ENCODE measurements at places on chromosomes 12 and 14. TPM values are rescaled to one million over a fixed set of nuclear protein-coding genes. Genes with fewer than 3 reads are reported as not detected.
A peak's percentile ranks its signal among the peaks of the same experiment; 100 is the strongest.

GRCh38 chr12:65825183-65825506, 862 bp downstream of the HMGA2 start:
- DNase-seq, result no peak

DNA sequence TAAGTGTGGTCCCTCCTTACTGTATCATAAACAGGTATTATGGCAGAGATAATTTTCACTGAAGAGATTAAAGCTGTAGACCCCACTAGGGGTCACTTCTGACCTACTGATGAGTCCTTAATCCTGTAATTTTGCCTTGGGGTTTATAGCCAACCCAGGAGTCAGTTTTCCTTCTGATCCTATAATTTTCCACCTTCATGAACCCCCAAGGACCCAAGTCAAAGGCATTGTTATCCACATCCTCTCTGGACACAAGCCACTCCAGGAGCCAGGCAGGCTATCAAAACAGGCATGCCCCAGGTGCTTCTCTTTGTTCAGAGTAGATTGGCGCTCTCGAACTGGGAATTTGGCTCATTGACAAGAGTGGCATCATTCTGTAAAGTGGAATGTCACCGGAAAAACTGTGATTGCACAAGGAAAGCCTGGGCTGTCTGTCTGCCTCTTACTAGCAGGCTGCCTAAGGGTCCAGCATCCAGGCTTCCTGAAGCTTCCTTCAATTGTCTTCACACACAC, 1523.2 kb upstream of the FLRT2 start:
- DNase-seq, result no peak

- no peak for DNase-seq
Observed at GRCh38 chr12:92769124-92769901, 66.5 kb downstream of the PLEKHG7 start.

DNA sequence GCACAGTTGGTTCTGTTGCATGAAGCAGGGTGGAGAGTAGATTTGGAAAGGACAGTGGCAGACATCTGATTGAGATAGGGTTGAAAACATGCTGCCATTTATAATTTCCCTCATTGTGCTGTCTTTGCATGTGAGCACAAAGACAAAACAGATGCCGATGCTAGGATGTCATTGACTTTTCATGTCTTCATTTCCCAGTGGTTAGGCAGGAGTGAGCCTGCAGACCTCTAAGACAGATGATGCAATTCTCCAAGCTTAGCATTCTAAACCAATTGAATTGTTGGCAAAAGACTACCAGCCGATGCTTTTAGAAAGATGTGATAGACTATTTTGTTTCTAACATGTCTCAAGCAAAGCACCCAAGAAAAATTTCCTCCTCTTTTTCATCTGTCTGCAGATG, 37.1 kb upstream of the PELI2 start:
- no peak for DNase-seq

DNA sequence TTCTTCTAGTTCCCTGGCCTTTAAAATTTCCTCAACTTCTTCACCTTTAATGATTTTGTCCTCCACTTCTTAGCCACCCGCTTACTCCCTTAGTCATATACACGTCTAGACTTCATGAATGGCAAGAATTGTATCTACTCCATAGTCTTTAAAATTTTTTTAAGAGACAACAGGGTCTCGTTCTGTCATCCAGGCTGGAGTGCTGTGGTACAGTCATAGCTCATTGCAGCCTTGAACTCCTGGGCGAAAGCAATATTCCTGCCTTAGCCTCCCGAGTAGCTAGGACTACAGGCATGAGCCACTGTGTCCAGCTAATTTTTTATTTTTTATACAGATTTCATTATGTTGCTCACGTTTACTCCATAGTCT, 47.9 kb downstream of the BBS10 start:
- DNase-seq, result no peak

- no peak for DNase-seq
Observed at GRCh38 chr12:6074427-6074826, 50.0 kb downstream of the VWF start.

- DNase-seq, result no peak
Observed at GRCh38 chr14:75452900-75453816, 25.3 kb downstream of the JDP2 start.

- no peak for DNase-seq
Observed at GRCh38 chr14:94685166-94685581, 73.0 kb downstream of the SERPINA3 start.

DNA sequence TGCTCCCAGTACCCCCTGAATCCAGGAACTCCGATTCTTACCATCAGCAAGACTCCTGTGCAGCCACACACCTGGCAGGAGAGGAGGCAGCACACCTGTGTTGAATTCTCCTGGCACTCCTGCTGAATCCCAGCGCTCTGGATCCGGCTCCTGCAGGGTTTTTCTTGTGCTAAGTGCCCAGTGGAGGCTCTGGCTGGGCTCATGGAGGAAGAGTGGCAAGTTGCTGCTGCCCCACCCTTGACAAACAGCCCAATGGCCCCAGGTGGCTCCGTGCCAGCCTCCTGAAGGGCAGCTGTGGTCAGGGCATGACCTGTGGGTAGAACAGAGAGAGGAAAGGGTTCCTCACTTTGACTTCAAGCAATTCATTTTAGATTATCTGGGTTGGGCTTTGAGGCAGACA, 20.0 kb downstream of the CRACR2A start:
- no peak for DNase-seq

- no peak for DNase-seq
Observed at GRCh38 chr14:63248211-63248610, 44.0 kb downstream of the RHOJ start.

DNA sequence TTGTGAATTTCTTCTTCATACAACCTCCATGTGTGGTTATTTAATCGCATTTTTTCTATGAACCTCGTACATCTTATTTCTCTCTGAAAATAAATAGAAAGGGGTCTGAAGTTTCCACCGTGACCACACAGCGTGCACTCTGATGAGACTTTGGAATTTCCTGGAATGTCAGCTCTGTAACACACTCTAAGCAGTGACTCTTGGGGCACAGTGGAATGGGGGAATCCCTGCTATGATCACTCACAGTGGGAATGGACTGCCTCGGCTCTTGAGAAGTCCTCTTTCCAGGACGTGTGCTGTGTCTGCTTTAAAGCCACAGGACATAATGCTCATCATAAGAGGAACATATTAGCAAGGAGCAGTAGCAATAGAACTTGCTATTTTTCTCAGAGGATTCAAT, 416.2 kb downstream of the EGLN3 start:
- no peak for DNase-seq

DNA sequence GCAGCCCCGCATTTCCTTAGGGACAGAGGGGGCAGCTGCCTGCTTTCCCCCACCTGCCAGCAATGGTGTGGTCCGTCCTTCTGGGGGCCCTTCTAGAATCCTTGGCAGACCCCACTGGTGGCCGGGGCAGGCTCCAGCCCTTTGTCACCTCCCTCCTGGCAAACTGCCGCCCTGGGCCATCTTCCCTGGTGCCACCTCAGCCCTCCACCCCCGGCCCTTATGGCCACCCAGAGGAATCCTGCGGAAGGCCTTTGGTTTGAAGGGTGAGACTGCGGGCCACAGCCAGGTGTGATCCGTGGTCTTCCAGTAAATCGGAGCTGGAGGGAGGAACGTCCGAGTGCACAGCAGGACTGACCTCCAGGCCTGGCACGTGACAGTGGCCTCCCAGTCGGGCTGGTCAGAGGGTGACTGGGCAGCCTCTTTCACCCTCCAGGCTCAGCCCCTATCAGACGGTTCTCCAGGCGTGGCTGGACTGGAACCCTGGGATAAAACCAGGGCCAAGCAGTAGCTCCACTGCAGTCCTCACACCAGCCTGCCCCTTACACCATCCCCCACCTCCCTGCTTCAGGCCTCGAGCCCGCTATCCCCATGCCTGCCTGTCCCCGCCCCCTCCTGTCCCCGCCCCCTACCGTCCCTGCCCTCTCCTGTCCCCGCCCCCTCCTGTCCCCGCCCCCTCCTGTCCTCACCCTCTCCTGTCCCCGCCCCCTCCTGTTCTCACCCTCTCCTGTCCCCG, 12.4 kb downstream of the FBRSL1 start:
- DNase-seq, result no peak

- DNase-seq, result no peak
Observed at GRCh38 chr12:56998981-56999380, 7.4 kb downstream of the ZBTB39 start.

DNA sequence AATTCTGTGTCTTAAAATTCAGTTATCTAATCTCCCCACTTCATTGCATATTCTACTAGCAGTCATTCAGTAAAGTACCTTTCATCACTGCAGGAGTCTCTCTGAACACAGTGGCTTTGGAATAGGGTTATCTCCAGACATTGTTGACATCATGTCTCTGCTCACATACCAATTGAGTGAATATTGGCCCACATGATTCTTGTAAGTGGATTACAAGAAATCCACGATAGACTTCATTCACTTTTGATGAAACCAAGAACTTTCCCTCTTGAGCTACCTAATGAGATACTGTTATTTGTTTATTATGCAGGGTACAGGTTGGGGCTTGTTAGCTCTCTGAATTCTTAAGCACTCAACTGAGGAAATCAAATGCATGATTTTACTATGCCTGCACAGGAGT, 284.9 kb downstream of the RAD51B start:
- no peak for DNase-seq

GRCh38 chr12:96493106-96493505, 3.7 kb downstream of the CFAP54 start:
- no peak for DNase-seq

GRCh38 chr12:122022393-122023338, 982 bp downstream of the BCL7A start:
- DNase-seq, result peak; percentile 39

- no peak for DNase-seq
Observed at GRCh38 chr12:49895773-49896172, 7.9 kb downstream of the FAIM2 start.

DNA sequence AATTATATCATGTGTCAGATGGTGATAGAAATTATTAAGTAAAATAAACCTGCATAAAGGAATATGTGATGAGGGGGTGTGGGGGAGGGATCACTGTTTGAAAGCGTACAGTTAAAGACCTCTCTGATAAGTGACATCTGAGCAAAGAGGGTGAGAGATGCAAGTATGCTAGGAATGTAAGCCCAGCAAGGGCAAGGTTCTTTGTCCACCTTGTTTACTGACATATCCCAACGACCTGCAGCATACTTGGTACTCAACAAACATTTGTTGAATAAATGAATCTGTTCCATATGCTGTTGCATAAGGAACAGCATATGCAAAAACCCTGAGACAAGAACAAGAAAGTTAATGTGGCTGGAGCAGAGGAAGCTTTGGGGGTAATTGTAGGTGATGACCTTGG, 12.0 kb upstream of the MDM1 start:
- no peak for DNase-seq

DNA sequence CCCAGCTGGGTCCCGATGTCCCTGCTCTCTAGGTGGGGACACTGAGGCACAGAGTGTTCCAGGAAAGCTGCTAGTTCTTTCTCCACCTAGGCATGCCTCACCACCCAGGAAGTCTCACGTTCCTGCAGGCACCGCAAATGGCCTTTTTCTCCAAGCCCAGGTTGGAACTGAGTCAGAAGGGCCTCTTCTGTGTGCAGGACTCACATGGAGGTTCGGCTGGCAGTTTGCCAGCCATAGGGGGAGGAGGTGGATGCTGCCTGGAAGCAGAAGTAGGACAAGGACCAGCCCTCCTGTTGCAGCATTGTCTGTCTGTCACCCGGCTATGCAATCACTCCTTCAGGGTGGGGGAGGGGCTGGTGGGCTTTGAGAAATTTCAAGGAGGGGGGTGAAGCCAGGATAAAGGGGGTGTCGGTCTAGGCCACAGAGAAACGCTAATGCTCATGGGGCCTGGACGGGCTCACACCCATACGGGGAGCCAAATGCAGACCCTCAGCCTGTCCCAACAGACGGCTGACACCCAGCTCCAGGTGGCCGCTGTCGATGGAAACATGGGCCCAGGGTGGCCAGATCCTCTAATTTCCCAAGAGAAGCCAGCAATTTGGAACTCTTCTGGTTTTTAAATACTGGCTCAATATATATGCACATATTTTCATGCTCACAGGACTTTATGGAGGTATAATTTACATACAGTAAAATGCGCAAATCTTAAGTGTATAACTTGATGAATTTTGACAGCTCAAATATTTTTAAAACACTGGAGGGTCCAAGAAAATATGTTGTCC, 120.5 kb downstream of the PHETA1 start:
- no peak for DNase-seq

- no peak for DNase-seq
Observed at GRCh38 chr12:91778938-91779400, 366.7 kb downstream of the BTG1 start.

DNA sequence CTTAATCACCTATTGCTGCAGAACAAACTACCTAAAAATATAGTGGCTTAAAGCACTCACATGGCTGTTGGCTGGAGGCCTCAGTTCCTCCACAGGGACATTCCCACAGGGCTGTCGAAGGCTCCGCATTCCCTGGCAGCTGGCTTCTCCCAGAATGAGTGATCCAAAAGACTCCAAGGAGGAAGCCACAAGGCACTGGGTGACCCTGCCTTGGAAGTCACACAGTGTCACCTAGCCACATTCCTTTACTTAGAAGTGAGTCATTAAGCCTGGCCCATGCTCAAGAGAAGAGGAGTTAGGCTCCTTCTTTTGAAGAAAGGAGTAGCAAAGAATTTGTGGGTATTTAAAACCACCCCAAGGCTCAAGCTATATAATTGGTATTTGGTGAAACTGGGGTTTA, 63.9 kb upstream of the MAP1LC3B2 start:
- no peak for DNase-seq

DNA sequence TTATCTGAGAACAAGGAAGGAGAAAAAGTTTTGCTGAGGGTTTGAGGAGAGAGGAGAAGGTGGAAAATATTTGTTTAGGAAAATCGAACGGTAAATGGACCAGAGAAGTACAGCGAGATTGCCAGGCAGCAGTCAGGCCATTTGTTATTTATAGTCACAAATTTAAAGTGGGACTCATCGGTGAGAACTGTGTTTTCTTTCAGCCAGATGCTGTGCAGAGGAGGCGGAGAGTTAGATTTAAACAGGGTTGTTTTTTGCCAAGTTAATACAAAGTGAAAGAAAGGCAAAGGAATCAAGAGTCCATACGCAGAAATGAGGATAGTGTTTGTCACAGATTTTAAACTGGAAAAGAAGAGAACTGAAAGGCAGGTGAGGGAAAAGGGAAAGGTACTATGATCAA, 200.6 kb upstream of the CNOT2 start:
- DNase-seq, result no peak

- no peak for DNase-seq
Observed at GRCh38 chr12:124386661-124387527, 92.0 kb downstream of the RFLNA start.

Gene RNASE11
- total RNA-seq, result not detected

Gene ANO4
- not detected for total RNA-seq

Gene TUBA1B
- total RNA-seq, result 1,377 TPM

Gene ADCY6
- total RNA-seq, result 44.7 TPM

Gene SLC7A8
- 2.2 TPM for total RNA-seq

Gene IKZF4
- 5.4 TPM for total RNA-seq

Gene SOX5
- total RNA-seq, result 0.27 TPM

Gene C12orf56
- not detected for total RNA-seq

Gene ZFYVE1
- 22.9 TPM for total RNA-seq

Gene IL31
- total RNA-seq, result not detected

Gene OTX2
- total RNA-seq, result not detected

Gene GLS2
- total RNA-seq, result 0.81 TPM

Gene RPS6KL1
- total RNA-seq, result 8.3 TPM

Gene FOXN4
- total RNA-seq, result under 0.01 TPM

Gene GPR33
- not detected for total RNA-seq

Gene PLA2G1B
- 1.3 TPM for total RNA-seq

Gene MGP
- total RNA-seq, result under 0.01 TPM
